Osteoblast (primary cell): ENCODE measurements at places on chromosomes 4 and X. TPM values are rescaled to one million over a fixed set of nuclear protein-coding genes. Genes with fewer than 3 reads are reported as not detected.
A peak's percentile ranks its signal among the peaks of the same experiment; 100 is the strongest.

GRCh38 chr4:38606587-38606905 is 57.5 kb upstream of the KLF3 start:
- no peak for DNase-seq

Gene KCND1
- 0.29 and 0.36 TPM in 2 replicates for total RNA-seq

Gene SSX2B
- not detected in 2 replicates for total RNA-seq

Gene UGT2B11
- not detected in 2 replicates for total RNA-seq

Gene DCLK2
- 11.6 and 13.6 TPM in 2 replicates for total RNA-seq

Gene DDX53
- total RNA-seq = not detected in 2 replicates

- DNase-seq = no peak
Measured at GRCh38 chr4:168871632-168872031, 138.4 kb downstream of the CBR4 start.

DNA sequence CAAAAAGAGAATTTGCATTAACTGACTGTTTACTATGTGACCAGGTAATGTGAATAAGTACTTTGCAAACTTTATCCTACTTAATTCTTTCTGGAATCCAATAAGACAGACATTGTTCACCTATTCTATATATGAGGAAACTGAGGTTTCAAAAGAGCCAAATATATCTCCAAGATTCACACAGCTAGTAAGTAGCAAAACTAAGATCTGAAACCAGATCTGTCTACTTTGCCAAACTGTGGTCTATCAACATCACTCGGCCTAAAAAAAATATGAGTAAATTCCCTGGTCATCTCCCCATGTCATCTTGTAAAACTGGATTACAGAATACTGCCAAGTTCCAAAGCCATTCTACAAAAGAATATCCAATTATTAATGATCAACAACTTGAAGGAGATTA is 52.8 kb downstream of the ANAPC10 start:
- DNase-seq = no peak

Gene SHROOM3
- 9.4 and 9.8 TPM in 2 replicates for total RNA-seq

Gene PAGE5
- total RNA-seq = not detected in 2 replicates

GRCh38 chrX:136577552-136577951 is 45.5 kb downstream of the VGLL1 start:
- DNase-seq = peak; percentile 80

DNA sequence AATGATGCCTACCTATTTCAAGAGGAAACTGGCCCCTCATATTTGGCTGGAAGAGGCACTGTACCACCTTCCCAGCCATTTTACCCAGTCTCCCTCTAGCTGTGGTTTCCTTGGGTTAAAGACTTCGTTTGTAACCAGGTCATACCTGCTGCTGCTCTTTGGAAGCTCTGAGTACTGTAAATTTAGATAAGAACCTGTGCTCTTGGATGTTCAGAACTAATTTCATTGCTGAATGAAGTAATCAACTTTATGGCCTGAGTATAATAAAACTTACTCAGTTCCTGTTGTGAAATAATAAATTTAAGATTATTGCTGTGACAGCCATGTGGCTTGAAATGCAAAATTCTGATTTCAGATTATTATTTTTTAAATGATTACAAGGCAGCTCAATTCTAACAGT is 12.2 kb downstream of the MTTP start:
- DNase-seq = no peak

DNA sequence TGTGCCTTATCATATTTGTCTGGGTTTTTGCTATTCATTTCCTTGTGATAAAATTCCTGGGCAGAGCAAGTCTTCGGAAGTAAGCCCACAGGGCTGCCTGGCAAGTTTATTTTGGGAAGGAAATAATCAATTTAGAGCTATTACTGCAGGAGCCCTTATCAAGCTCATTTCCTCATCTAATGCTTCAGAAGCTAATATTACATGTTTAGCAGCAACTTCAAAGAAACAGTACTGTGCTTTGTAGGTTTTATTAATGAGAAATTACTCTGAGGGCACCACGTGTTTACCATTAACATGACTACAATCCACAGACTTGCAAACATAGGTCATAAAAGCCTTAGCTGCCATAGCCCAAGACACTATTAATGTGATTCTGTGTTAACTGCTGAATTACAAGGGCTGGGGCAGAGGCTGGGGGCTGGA is 540.0 kb downstream of the SPRY1 start:
- DNase-seq = no peak

DNA sequence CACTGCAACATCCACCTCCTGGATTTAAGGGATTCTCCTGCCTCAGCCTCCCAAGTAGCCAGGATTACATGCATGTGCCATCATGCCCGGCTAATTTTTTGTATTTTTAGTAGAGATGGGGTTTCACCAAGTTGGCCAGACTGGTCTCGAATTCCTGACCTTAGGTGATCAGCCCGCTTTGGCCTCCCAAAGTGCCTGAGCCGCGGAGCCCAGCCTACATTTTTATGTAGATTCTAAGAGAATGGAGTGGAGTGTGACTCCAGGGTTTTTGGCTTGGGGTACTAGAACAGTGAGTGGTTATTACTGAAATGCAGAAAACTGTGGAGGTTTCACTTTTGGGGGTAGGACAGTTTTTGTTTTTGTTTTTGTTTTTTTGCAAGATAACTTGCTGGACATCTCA is 806.0 kb downstream of the ADGRL3 start:
- no peak for DNase-seq

DNA sequence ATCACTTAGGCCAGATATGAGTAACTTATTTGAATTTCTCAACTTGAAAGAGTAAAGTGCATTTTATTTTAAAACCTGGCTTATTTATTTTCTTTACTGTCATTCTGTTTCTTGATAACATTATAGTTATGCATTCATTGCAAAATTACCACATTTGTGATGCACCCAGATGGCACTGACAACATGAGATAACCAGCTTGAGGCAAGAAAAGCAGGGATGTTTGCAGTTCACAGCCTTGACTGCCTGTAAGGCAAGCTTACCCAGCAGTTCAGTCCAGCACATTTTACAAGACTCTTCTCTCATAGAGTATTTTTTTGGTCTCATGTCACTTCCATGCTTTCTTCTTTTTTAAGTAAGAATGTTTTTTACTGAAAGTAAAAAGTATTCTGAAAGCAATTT is 25.3 kb upstream of the EPGN start:
- DNase-seq = no peak

GRCh38 chrX:71489540-71489939 is 43.4 kb upstream of the OGT start:
- no peak for DNase-seq

DNA sequence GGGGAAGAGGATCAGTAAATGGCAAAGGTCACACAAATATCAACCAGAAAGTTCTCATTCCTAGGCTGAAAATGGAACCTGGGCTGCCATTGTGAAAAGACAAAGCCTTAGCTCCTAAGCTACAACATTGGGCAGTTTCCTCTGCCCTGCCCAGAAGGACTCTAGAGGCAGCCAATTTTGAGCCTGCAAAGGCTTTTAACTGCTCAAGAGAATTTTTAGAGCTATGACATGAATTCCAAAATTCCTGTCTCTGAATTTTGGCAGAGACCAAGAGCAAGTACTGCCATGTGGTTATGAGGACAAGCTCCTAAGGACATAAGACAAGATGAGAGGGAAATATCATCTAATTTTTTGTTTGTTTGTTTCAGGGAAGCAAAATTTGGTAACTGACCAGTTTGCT is 29.6 kb upstream of the IGFBP7 start:
- no peak for DNase-seq

DNA sequence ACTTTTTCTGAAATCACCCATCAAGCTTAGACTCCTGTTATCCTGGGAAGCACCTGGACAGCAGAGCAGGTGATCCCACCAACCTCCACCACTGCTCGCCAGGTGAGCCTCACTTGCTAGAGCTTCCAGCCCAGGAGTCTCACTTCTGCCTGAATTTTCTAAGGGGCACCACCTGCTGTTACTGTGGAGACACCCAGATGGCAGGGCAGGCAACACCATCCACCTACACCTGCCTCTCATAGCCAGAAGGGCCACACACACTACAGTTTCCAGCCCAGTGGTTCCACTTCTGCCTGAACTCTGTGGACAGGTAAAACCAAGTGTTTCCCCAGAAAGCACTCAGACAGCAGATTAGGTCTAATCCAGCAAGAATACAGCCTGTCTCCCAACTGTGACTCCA is 262.0 kb downstream of the ARAP2 start:
- DNase-seq = no peak

DNA sequence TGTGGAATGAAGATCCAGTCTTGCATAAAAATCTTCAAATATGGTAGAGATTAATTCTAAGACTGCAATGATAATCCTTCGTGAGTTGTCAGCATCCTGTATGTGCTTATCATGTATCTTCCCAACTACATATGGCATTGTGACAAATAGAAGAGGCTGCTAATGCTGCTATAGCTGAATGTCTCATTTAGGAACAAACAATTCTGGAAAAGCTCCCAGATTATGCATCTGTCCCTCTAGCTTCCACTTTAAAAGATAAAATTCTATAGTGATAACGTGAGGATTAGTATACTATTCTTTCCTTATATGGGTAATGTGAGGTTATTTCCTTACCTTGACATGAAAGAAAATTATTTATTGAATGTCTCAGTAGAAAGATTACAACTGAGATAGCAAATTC is 930.9 kb downstream of the DMD start:
- DNase-seq = no peak

GRCh38 chr4:9980898-9981297 is 40.4 kb downstream of the SLC2A9 start:
- no peak for DNase-seq

DNA sequence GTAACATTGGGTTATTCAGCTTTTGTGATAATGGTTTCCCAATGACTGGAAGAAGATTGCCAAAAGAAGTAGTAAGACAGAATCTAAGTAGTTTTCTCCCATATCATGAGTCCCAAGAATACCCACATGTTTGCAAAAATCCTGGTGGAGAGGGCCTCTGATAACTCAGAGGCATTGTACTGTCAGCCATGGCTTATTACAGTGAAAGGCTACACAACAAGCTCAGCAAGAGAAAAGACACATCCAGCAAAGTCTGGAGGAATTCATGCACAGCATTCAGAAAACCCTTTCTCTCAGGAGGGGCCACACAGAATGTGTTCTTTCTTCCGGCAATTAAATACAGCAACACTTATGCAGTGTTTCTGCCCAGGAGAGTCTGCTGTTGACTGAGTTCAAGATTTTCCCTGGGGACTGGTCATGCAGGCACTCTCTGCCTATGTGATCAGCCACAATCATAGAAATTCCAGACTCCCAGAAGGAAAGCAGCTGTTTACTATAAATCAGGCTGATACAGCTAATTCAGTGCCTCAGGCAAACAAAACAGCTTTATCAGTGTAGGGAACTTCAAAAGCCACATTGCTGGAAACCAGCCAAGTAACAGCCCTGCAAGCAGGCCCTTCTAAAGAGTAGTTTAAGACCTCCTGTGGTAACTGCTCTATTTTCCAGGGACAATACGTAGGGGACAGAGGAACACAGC is 937.1 kb downstream of the CCSER1 start:
- DNase-seq = no peak

Gene MID1
- total RNA-seq = 26.5 and 26.8 TPM in 2 replicates

DNA sequence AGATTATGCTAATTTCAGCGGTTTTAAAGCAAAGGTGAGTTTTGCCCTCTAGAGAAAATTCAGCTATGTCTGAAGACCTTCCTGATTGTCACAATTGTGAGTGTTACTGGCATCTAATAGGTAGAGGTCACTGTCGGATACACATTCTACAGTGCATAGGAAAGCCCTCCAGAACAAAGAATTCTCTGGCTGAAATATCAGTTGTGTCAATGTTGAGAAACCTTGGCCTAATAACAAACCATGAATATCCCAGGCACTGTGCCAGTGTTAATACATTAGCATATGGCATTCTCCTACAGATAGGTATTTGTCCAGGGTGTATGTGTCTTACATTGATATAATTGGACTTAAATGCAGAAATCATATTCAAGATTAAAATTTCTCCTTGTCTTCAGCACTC is 294.3 kb downstream of the FSTL5 start:
- DNase-seq = no peak
